ENCODE measurements at places on chromosomes 5 and 9.

DNA sequence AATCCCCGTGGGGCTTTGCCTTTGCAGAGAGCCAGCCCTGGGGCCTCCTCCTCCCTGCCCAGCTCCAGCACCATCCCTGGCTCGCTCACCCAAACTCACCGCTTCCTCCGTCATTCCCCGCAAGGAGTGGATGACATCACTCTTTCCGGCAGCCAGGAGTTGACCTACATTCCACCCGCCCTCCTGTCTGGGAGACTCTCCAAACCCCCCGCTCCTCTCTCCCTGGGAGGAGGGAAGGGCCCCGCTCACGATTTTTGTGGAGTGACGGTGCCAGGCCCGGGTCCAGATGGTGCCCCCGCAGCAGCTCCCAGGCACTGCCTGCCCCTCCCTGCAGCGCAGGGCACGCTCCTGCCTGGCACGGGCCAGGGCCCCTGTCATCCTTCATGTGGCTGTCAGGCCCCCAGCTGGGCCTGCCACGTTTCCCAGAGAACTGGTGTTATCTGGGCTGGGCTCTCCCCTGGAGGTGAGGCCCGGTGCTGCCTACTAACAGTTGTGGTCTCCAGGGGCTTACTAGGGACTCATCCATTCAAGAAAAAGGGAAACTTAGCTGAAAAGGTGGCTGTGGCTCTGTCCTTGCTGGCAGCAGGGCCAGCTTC, 52.3 kb downstream of the NTNG2 start:
- DNase-seq, result peak; percentile 36

- no peak for DNase-seq
These were observed 813 bp upstream of the AGTPBP1 start for GRCh38 chr9:85742597-85742936.

GRCh38 chr9:89896806-89897340, 292.1 kb downstream of the GADD45G start:
- DNase-seq, result no peak

DNA sequence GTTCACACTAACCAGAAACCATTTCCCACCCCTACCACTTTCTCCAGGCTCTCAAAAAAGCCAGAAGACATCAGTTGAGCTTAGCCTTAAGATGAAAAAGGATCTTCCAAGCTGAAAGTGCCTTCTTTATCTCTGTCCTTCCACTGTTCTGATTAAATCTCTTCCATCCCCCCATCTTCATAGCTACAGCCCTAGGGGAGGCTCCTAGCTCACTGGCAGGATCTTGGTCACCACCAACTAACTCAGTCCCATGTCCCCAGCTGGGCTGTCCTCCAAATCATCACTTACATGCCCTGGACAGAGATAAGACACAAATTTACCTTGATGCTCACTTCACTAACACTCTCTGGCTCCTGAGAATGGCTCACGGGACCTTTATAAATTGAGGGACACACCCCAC, 14.3 kb downstream of the LCP2 start:
- DNase-seq, result no peak

DNA sequence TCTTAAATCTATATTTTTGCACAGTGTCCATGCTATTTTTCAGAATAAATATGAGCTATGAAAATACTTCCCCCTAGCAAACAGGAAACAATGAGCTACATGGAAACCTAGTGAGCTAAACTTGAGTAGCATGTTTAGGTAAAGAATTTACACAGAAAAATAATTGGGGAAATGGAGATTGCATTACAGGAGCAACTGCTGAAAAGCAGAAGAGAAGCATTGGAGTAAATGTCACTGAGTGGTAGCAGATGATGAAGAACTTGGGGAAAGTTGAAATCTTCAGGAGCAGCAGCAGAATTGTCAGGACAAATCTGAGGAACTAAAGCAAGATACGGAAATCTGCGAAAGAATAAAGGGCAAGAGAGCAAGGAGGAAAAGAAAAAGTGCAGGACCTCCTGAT, 610.3 kb downstream of the TLE1 start:
- DNase-seq, result no peak

DNA sequence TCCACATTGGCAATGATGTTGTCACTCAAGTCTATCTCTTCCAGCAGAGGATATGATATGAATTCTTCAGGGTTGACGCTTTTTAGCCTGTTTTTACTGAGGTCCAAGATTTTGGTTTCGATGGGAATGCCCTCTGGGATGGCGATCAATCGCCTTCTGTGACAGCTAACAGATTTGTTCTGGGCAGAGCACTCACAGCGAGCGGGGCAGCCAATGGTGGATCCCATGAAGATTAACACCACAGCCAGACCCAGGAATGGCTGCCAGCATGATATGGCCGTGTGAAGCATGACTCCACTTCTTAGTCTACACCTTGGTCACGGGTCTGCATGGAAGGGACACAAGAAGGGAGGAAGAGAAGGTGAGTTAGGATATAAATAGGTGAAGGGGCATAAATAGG, 377.1 kb upstream of the C9orf72 start:
- DNase-seq, result no peak

GRCh38 chr5:139232147-139232724, 34.1 kb upstream of the SIL1 start:
- DNase-seq, result no peak

- DNase-seq, result no peak
These were observed 688.2 kb upstream of the CDH6 start for GRCh38 chr5:30505014-30505886.

GRCh38 chr5:149063017-149063687, at the start of gene SH3TC2:
SH3TC2 (minus strand) TSS chr5:149063062; CDS start chr5:149063022, 40 bp downstream.
- DNase-seq, result no peak

Data from forelimb muscle (tissue), 1 donor.